Non-pigmented ciliary epithelial cell (primary cell): ENCODE measurements at places on chromosomes 13 and 19.

GRCh38 chr13:25762281-25762680, 289.5 kb downstream of the SHISA2 start:
- DNase-seq: no peak

- DNase-seq: no peak
Measured at GRCh38 chr13:43484432-43485225, 302.1 kb downstream of the ENOX1 start.

DNA sequence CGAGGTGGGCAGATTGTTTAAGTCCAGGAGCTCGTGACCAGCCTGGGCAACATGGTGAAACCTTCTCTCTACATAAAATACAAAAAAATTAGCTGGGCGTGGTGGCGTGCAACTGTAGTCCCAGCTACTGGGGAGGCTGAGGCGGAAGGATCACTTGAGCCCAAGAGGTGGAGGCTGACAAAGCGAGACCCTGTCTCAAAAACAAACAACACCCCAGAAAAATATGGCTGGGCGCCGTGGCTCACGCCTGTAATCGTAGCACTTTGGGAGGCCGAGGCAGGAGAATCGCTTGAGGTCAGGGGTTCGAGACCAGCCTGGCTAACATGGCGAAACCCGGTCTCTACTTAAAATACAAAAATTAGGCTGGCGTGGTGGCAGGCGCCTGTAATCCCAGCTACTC, 3.4 kb upstream of the HNRNPL start:
- DNase-seq: no peak

DNA sequence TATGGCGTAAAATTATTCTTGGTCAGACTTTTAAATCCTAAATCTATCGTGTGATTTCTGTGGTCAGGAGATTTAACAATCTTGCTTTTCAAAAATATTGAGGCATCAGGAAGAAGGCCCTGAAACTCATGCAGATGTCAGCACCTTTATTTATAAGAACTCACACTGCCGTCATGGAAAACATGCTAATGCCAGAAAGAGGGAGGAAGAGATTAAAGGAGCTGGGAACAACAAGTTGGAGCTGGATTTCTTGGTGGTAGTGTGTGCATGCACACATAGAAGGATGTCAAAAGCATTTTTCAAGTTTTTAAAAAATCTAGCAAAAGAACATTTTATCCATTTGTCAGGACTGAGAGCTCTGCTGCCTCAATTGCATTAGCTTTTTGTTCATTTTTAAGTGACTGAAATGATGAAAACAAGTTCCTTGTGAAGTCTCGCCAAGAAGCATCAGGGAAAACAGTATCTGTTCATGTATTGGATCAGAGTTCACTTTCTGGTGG, 342.5 kb downstream of the SPRY2 start:
- DNase-seq: no peak

DNA sequence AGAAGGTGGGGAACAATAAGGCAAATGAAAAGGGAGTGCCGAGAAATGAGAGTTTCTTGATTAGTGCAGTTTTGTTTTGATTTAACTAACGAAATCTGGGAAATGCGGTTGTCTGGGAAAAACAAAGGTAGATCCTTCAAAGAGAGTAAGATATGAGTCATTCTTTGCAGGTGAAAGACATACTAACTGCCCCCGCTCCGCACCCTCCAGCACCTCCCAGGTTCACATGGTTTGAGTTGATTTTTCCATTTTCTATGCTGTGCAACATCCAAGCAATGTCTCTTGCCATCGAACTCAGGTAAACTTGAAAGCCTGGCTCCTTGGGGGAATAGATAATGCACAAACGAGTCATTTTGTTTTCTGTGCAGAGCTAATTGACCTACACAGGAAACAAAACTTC, 84.1 kb upstream of the KLF12 start:
- DNase-seq: no peak

- DNase-seq: no peak
Measured at GRCh38 chr19:4045597-4046361, 20.9 kb downstream of the ZBTB7A start.

- DNase-seq: no peak
Measured at GRCh38 chr19:14482172-14482941, 7.2 kb upstream of the PTGER1 start.

DNA sequence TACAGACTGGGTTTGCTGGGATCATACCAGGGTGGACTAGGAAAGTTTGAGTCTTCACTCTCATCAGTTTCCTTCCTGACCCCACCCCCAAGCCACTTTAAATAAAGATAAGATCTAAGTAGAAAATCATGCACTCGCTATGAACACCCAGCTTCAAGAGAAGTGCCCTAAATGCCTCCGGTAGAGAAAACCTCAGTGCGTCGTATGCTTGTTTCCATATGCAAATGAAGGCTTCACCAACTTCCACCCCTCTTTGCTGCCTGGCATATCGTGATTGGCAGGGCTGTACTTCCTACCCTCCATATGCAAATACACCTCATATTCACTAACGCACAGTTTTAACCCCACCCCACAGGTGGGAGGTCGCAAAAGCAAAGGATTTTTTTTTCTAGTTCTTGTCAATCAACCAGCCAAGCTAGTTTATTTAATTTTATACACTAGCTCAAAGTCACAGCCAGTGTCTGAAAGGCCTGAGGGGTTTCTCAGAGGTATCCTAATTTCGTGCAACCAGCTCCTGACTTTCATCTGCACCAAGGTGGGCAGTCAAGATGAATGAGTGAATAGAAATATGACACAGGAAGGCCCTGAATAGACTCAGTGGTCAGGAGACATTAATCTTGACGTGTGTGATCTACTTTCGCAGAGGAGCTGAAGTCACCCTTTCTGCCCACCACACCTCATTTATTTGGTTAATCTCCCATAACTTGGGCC, 121.1 kb upstream of the TSHZ3 start:
- no peak for DNase-seq

DNA sequence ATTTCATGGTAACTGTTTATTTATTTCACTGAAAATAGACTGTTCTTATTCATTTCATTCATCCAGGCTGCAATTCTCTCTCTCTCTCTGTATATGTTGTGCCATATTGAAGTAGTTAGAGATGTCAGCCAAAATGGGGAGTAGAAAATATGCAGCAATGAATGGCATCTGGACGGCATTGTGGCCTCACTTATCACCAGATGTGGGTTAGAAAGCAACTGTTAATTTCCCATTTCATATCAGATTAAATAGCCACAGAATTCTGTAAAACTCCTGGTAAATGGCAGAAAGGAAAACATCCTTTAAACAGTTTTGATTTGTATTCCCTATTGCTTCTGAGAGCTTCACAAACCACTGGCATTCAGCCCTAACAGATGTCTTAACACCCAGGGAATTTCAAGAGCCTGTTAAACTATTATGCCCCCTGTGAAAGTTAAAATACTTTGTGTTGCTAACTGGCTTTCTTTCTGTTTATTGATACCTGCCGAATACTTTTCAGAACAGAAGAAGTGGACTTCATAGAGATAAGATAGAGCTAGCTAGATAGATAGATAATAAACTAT, 1763.3 kb upstream of the MIR17HG start:
- no peak for DNase-seq

DNA sequence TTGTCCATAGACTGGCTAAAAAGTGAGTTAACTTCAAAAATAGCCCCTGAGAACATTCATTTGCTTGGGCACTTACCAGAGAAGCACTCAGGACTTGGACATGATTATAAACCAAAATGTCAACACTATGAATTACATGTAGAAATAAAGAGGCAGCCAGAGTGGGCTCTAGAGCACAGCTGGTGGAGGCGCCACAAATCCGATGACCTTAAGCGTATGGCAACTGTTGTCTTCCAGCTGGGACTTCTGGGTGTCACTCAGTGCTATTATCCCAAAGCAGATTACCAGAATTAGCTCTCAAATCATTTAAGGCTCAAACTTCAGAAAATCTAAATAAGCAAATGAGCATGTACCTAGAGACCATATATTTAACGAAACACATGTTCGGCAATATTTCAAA, 1255.5 kb upstream of the SLC10A2 start:
- DNase-seq: no peak

- no peak for DNase-seq
Measured at GRCh38 chr19:39845584-39845932, 621 bp downstream of the FBL start.

GRCh38 chr13:24842549-24843274, 78.7 kb downstream of the RNF17 start:
- no peak for DNase-seq

DNA sequence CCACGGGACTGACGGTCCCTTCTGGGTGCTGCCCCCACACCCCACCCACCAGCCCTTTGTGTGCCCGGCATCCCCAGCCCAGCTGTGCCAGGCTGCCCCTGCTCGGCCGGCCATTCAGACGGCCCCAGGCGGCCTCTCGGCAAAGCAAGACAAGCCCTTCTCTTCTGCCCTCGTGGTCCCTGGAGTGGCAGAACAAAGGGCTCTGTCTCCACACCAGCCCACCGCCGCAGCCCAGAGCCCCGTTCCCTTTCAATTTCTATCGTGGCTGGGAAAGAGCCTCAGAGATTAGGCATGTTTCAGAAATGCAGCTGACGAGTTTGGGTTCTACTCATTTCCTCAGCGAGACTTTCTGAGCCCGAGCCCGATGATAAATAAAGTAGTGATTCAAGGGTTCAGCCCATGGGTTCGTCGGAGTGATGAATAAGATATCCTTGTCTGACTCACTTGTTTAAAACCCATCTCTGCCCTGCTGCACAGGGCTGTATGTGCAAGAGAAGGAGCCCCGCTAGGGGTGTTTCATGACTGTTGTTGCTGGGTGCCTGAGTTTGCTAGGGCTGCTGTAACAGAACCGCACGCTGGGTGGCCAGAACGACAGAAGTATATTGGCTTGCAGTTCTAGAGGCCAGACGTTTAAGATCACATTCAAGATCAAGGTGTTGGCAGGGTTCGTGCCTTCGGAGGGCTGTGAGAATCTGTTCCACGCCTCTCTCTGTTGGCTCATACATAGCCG, 4.3 kb downstream of the MYO9B start:
- DNase-seq: peak; percentile 98

- DNase-seq: no peak
Measured at GRCh38 chr19:5831159-5831558, 8.3 kb downstream of the FUT6 start.

GRCh38 chr13:109764045-109764444, 22.3 kb downstream of the IRS2 start:
- DNase-seq: no peak

DNA sequence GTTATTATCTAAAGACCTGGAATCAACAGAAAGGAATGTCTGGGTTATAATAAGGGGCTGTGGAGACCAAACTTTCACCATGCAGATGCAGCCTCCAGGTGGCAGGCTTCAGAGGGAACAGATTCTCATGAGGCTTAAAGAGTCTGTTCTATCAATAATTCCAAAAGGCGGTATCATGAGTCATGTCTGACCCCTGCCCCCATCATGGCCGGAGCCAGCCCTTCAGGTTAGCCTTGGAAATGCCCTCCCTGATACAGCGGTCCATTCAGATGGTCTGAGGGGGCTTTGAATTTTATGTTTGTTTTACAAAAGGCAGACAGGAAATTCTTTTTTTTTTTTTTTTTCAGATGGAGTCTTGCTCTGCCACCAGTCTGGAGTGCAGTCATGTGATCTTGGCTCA, 21.7 kb upstream of the LAMP1 start:
- peak; percentile 27 for DNase-seq

GRCh38 chr19:51783372-51783771, 11.6 kb upstream of the FPR3 start:
- no peak for DNase-seq

DNA sequence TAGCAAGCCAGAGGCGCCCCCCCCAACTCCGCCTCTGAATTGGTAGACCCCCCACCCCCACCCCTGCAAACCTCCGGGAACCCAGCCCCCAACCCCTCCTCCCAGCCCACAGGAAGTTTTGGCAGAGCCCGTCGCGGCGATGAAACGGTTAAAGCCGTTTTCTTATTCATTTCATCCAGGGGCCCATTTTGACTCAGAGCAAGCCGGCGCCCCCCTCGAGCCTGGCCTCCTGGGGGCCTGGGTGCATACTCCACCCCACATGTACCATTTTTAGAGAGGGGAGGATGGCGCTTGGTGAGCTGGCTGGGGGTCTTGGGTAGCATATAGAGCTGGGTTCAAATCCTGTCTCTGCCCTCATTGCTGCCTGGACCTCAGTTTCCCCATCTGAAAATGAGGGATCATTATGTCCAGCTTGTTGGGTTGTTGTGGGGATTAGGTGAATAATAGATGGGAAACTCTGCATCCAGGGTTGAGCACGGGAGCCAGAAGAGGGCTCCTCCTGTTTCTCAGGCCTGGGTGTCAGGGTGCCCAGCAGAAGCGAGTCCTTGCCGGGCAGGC, 7.9 kb upstream of the JUNB start:
- DNase-seq: no peak

DNA sequence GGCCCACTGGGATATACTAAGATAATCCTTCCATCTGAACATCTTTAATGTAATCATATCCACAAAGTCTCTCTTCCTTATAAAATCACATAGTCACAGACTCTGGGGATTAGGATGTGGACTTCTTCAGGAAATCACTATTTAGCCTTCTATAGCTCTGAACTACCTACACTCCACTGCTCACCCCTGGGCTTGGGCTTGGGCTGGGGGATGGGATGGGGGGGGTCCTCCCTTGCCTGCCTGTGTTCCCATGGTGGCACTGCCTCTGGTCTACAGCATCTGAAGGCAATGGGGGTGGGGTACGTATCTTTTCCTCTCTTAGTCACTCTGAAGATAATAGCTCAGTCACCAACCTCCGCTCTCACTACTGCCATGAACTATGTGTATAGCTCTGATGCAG, 67.8 kb upstream of the SERTM1 start:
- DNase-seq: no peak

DNA sequence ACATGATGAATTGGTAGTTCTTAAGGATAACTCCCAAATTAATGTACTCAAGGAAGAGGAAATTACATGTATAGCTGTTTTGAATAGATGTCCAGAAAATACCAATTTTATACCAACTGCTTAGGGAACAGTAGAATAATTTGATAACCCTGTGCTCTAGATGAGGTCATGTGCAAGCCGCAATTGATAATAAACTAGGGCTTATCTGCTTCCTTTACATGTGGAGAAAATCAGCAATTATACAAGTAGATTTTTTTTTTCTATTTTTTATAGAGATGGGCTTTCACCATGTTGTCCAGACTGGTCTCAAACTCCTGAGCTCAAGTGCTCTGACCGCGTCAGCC, 9.3 kb downstream of the TPT1 start:
- no peak for DNase-seq

GRCh38 chr13:111286162-111286561, 34.3 kb upstream of the TEX29 start:
- DNase-seq: no peak

DNA sequence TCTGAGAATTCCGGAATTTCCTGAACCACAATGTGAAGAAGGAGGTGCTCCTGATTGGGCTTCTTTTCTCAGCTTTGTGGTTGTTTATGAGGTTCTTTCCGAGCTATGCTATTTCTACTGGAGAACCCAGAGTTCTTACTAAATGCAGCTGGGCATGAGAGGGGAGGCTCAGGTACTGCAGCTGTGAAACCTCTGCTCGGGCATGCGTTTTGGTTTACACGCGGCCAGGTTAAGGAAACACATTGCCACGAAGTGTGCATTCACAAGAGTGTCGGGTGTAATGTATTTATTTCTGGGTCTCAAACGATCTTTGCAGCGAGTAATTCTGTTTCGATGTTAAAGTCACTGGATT, 661 bp upstream of the MIR17HG start:
- DNase-seq: no peak
